ENCODE measurements at places on chromosomes 5 and 9.

DNA sequence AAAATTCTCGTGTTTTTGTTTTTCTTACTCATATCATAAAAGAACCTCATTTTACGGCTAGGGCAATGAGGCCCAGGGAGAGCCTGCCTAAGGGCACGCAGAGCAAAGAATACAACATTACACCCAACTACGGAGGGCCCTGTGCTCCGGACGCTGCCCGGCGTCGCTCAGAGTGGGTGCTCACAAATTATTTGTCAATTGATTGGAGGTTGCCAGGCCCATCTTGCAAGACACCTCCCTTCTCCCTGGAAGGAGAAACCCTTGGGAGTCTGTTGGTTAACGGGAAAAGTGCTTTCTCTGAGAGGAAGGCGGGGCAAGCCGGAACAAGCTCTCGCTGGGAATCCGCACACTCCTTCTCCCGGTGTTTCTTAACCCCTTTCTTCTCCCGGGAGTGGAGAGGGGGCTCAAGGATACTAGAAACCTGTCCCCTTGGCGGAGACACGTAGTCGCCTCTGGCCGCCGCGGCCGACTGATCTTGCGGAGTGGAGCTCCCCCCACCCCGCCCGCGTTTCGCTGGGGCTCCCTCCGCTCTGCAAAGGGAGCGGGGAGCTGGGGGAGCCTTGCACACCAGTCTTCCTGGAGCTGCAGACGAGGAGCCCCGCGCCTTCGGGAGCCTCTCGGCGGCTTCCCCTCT, 599.3 kb upstream of the SGCD start:
- DNase-seq: no peak

DNA sequence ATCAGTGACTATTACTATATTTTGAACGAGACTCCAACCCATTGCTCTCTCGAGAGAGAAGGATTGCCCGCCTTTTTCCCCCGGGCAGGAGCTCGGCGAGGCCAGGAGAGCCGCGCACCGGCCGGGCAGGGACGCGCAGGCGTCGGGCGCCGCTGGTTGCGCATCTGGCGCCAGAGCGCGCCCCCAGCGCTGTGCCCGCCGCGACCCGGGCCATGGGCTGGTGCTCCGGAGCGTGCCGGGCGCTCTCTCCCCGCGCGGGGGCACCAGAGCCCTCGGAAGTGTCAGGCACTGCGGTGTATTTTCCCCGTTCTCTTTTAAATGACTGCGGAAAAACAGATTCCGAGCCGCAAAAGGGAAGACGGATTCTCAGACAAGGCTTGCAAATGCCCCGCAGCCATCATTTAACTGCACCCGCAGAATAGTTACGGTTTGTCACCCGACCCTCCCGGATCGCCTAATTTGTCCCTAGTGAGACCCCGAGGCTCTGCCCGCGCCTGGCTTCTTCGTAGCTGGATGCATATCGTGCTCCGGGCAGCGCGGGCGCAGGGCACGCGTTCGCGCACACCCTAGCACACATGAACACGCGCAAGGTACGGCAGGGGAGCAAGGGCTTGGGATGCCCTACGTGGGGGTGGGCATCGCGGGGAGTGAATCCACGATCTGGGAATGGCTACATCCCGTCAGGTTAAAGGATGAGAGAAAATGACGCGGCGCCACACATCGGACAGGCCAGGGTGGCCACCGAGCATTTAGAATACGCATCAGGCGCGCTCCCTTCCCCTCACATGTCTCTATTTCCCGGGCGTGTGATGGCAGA, 1.1 kb upstream of the NTRK2 start:
- DNase-seq: peak; percentile 82

DNA sequence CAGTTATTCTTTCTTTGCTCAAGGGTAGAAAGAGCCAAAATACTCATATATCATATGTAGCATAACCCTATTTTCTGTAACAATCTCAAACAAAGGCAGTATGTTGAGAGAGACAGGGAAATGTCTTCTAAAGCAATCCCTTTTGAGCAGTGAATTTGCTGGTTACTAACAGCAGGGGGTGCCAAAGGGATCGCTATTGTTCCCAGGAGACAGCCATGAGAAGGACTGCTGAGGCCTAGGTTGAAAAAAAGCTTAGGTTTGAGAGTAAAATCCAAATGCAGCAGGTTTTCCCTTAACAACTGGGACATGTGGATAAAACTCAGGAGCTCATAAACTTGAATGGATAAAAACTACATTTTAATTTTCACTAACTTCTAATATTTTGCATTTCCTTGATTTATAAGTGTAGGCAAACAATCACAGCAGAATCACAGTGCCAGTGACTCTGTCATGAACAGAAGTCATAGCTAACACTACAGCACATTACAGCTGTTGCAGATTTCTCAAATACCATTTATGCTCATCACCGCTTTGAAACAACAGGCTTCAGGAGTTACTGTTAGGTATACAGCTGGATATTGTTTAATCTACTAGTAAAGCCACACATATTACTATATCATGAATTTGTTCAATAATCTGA, 148.4 kb downstream of the MAPKAP1 start:
- DNase-seq: no peak

DNA sequence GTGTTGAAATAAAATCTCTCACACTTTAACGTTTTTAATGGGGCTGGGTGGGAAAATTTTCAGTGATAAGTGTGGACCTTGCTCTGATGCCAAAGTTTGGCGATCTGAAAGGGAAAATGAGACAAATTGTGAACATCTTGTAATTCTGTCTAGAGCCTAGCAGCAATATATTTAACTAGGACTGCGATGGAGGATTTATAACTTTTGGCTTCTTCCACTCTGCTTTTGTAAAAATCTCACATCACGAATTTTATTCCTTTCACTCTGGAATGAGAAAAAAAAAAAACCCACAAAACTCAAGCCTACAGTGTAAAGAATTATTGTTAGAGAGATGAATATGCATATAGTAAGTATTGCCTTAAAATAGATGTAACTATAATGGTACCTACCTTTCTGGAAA, 19.9 kb downstream of the CCNH start:
- DNase-seq: no peak

DNA sequence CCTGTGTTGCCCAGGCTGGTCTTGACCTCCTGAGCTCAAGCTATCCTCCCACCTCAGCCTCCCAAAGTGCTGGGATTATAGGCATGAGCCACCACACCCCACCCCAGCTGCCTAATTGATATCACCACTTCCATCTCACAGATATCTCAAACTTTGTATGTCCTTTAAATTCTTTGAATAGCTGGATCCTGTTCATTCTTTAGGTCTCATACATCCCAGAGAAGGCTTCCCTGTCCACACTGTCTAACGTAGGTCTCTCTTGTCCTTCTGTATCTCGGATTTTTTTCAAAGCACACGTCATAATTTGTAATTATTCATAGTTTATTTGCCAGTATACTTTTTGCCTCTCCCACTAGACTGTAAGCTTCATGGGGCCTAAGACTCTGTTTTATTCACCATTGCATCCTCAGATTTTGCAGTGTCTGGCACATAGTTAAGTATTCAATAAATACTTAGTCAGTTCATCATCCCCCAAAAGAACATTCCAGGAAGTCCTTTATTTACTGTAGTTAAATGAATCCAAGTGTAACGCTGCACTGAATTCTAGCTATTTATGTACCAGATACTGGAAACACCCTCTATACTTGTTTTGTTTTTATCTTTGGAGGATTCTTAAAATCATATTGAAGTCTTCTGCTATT, 10.5 kb downstream of the ARSK start:
- no peak for DNase-seq

- DNase-seq: no peak
Observed at GRCh38 chr5:26553079-26553478, 485.3 kb downstream of the CDH9 start.

DNA sequence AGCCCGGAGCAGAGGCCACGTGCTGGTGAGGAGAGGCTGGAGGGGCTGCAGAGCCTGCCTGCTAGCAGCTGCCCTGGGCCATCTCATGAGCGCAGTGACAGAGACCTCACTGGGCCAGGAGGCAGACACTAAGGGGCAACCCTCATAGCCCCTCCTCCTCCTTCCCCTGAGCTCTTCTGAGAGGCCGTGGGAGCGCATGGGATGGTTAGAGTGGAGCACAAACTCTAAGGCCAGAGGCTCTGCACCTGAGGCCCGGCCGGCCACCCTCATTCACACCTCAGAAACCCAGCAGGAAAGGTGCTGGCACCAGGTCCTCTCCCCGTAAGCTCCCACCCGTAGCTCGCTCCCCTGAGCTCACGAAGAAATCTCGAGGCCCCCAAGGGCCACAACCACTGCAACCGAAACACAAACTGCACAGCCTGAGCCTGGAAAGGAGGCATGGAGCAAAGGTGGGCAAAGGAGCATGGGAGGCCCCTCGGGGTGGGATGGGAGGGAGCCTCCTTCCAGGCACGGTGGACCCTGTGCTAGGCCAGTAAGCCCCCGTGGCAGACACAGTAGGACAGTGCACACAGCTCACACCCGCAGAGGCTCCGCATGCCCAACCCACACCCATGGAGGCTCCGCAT, 17.7 kb downstream of the CAMSAP1 start:
- no peak for DNase-seq

DNA sequence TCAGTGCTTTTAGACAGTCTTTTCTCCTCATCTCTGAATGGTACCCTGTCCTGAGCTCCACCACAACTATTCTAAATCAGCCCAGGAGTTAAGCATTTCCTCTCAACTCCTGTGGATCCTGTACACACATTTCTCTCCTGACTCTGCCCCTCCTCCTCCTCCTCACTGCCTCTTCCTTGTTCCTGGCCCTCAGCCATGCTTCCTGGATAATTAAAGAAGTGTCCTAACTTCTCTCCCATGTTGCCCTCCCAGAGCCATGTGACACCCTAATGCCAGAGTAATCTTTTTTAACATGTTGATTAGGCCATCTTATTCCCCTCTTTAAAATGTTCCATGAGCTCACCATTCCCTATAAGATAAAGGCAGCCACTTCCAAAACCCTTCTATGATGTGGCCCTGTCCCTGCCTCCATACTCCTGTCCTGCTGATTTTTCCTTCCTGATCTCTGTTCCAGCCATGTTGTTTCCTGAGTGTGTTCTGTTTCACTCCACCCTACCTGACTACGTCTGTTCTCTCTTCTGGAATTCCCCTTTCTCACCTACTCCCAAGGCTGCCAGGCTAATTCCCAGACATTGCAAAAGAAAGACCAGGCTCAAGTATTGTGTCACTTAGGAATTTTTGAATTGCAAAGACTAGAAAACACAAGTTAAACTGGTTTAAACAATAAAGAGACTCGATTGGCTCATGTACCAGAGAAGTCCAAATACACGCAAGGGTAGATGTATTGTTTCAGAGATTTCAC, 295.2 kb downstream of the MAST4 start:
- DNase-seq: no peak

DNA sequence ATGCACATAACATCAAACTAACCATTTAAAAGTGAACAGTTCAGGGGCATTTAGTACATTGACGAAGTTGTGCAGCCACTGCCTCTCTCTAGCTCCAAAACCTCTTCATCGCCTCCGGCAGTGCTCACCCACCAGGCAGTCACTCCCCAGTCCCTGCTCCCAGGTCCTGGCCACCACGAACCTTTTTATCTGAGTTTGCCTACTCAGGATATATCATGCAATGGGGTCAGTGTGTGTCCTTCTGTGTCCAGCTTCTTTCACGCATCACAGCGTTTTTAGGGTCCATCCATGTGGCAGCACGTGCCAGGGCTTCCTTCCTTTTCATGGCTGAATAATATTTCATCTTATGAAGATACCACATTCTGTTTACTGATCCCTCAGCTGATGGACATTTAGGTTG, 4.6 kb downstream of the AHRR start:
- no peak for DNase-seq

DNA sequence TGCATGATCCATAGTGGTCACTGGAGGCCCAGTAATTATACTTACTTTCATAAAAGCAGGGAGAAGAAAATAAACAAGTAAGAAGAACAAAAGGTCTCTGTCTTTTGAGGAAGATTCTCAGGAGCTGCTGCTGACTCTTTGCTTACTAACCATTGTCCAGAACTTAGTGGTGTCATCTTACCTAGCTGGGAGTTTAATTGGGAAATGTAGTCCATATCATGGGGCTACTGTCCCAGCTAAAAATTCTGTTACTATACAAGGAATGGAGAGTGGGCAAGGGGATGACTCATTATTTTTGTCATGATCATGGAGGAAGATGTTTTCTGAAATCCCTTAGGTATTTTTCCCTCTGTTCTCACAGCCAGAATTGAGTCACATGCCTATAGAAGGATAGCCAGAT, 639.3 kb downstream of the MTRR start:
- DNase-seq: no peak

GRCh38 chr5:40442346-40442745, 237.4 kb upstream of the PTGER4 start:
- no peak for DNase-seq

GRCh38 chr9:72065076-72065475, 4.7 kb upstream of the C9orf57 start:
- no peak for DNase-seq

GRCh38 chr5:180333661-180334060, 19.5 kb downstream of the GFPT2 start:
- no peak for DNase-seq

- no peak for DNase-seq
Observed at GRCh38 chr9:136943291-136944211, 987 bp downstream of the FBXW5 start.

GRCh38 chr5:102666164-102666946, 88.8 kb upstream of the PAM start:
- no peak for DNase-seq

- DNase-seq: peak; percentile 41
Observed at GRCh38 chr5:112418659-112419163, 366 bp downstream of the EPB41L4A start.

GRCh38 chr9:8895106-8895860, 1095.7 kb upstream of the DMAC1 start:
- no peak for DNase-seq

GRCh38 chr9:37174247-37174646, 53.9 kb downstream of the ZCCHC7 start:
- DNase-seq: no peak

GRCh38 chr5:98794414-98795080, 21.1 kb downstream of the RGMB start:
- DNase-seq: no peak

GRCh38 chr5:29367176-29367833, 1826.2 kb upstream of the CDH6 start:
- DNase-seq: no peak

DNA sequence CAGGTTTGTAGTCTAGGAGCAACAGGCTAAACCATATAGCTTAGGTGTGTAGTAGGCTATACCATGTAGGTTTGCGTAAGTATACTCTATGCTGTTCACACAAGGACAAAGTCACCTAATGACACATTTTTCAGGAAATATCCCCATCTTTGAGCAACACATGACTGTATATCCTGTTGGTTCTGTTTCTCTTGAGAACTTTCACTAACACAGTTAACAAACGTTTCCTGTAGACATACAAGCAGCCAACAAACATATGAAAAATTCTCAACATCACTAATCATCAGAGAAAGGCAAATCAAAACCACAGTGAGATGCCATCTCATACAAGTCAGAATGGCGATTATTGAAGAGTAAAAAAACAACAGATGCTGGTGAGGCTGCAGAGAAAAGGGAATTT, 68.2 kb downstream of the NR2F1-AS1 start:
- no peak for DNase-seq

- no peak for DNase-seq
Observed at GRCh38 chr5:33934176-33934575, 2.0 kb upstream of the RXFP3 start.

- DNase-seq: no peak
Observed at GRCh38 chr5:90472783-90473395, 1.7 kb downstream of the MBLAC2 start.

Measured in C1 segment of cervical spinal cord (tissue), 14 donors.